ENCODE measurements at places on chromosomes 1 and 21.

DNA sequence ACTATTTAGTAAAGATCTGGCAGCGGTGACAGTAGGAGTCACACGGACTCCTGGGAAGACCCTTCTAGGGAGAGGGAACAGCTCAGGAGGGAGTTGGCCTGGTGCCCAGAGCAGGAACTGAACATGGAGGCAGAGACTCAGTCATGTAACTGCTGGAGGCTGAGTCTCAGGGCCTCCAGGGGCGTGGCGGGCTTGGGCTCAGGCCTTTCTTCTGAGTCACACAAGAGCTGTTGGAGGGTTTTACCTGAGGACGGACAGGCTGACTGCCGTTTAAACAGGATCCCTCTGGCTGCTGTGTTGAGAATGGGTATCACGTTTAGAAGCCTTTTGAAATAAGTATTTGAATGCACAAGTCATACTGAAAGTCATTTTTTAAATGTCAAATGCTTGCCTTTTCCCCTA lies 7.2 kb upstream of the ETS2 start:
- DNase-seq = peak; percentile 74

- no peak for DNase-seq
These were observed 20.8 kb downstream of the ACADM start for GRCh38 chr1:75745276-75745675.

DNA sequence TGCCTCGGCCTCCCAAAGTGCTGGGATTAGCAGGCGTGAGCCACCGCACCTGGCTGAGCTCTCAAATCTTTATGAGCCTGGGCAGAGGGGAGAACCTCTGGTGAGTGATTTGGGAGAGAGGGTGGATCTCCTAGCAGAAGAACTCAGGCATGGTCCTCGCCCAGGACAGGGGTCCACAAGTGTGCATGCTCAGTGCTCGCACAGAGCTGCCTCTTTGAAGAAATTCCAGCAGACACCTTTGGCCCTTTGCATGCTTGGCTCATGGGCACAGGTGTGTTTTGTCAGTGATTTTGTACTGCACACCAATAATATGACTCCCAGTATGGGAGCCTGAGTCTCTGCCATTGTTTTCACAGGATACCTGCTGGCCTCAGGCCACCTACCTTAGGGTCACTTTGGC lies 11.8 kb upstream of the PRAMEF12 start:
- no peak for DNase-seq

GRCh38 chr1:223760833-223761232 lies 48.5 kb downstream of the CAPN2 start:
- DNase-seq = no peak

DNA sequence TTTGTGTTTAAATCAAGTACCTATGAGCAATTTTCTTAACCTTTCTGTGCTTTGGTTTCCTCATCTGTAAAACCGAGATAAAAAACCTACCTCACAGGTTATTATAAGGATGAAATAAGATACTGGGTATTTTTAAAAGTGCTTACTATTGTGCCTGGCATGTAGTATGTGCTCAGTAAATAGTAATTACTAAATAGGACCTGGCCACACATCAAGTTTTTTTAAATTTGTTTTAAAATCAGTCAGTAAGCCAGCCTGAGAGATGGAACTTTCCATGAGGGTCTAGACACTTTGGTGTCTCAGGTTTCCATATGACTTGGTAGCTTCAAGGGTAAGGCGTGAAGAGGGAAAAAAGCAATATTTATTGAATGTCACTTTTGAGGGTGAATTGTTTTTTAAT lies 7.0 kb upstream of the ATF3 start:
- DNase-seq = no peak

GRCh38 chr1:200121421-200121820 lies 93.9 kb downstream of the NR5A2 start:
- DNase-seq = no peak

- DNase-seq = no peak
These were observed 150.8 kb upstream of the SGIP1 start for GRCh38 chr1:66383168-66383567.

DNA sequence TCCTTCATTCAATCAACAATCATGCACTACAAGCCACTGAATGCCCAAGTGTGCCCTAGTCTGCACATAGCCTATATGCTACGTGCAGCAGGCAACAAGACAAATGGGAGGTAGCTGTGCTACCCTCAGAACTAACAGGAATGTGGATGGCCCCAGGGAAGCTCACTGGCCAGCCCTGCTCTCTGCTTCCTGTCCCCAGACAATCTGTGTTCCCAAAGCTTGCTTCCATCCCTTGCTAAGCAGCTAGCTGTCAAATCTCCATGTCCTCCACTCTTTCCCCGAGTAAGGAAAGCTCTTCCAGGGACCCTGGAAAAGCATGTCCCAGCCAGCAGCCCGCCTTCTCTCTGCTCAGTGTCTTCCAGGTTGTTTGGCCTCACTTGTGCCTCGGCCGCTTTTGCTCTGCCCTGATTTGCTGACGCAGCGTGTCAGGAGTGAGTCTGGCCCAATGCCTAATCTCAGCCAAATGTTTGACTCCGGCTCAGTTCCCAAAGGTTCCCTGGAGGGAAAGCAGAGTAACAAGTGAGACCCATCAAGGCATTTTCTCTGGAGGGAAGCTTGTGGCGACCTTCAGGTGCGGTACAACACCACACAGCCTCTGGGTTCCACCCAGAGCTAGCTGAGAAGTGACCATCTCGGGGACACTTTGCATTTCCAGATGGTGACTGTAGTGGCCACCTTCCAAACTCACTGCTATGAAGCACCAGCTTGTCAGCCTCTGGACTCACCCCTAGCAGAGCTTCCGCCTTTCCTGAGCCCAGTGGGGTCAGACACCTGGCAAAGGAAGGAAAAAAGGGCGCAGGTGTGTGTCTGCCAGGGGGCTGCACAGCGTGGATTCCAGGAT lies 243.4 kb downstream of the RHOU start:
- DNase-seq = peak; percentile 60

DNA sequence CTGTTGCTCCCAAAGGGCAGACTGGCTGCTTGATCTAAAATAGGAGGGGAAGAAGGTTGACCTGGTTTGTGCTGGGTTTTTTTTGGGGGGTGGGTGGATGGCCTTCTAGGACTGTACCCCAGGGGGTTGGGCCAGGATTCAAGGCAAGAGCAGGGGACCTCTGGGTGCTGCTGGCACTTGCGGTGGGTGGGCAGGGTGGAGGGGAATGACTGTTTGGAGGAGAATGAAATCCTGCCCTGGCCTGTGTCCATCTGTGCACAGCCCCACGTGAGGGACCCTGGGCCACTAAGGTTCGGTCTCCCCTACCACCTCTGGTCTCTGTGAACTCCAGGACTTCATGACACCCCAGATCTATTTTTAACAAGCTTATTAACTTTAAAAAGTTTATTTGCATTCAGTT lies 414.2 kb downstream of the PTPRU start:
- no peak for DNase-seq

- DNase-seq = no peak
These were observed 2.1 kb downstream of the MOV10 start for GRCh38 chr1:112676543-112676942.

DNA sequence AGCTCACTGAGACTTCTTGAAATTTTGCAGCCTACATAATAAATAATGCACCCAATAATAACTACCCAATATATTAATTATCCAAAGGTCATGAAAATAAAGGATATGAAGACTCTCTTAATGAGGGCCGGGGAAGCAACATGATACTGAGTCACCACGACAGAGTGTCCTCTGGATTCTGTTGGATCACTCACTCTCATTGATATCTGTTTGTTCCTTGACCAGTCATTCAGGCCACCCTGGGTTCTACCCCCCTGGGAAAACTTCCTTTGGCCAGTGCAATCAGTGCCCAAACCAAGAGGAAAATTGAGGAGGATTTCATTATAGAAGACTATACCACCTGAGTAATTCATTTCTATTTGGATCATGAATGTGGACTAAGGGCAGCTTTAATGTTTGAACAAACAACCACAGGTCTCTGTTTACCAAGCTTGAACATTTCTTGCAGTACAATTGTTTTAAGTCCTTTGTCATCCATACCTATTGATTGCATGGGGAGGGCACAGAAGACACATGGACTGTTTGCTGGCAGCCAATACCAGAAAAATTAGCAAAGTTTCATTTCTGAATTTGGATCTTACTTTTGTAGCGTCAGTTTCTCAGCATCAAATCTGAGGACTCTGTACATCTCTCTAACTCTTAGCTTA lies 137.2 kb upstream of the FGGY start:
- no peak for DNase-seq

- no peak for DNase-seq
These were observed 1.2 kb upstream of the CRCT1 start for GRCh38 chr1:152513081-152513480.

- DNase-seq = peak; percentile 70
These were observed 6.7 kb upstream of the HUNK start for GRCh38 chr21:31866077-31866511.

DNA sequence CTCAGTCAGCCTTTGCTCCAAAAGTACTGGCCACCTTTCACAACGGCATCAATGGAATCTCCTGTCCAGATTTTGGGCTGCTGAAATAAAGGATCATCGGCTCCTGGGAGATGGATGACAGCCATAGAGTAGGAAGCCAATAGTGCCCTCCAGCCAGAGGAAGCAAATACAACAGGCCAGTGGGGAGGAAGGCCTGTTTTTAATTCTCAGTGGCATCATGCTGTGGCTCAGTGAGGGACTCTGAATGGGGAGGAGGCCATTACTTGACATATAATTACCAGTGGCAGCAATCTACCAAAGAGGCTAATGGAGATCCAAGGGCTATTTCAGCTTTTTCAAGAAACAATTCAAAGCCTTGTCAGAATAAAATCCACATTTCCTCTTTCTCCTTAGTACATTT lies 26.7 kb downstream of the COLGALT2 start:
- no peak for DNase-seq

DNA sequence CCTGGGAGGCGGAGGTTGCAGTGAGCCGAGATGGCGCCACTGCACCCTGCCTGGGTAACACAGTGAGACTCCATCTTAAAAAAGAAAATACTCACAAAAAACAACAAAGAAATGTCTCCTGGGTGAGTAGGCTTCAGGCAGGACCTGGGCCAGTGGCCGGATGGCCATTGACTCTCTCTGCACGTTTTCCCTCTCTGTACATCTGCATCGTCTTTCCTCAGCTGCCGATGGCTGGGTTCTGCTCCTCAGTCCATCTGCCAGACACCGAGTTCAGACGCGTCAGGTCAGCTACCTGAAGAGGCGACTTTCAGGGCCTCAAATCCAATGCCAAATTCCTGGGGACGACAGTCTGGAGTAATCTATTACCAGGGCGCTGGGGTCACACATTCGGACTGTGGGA lies 199.3 kb downstream of the CAMTA1 start:
- no peak for DNase-seq

DNA sequence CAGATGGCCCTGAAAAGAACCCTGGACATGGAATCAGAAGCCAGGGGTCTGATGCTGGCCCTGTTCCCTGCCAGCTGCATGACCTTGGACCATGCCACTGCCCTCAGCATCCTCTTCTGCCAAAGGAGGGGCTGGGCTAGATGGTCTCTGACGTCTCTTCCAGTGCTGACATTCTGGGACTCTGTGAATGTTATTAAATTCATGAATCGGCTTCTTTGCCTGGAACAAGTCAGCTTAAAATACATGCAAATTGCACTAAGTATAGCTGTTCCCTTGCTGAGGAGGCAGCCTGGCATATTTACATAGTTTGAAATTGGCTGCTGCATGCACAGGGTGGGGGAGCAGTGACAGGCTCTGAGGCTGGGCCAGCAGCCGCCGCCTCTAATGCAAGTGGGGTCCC lies 23.8 kb downstream of the KCNA2 start:
- no peak for DNase-seq

- DNase-seq = no peak
These were observed 2.0 kb downstream of the ZDHHC18 start for GRCh38 chr1:26828411-26828991.

- peak; percentile 30 for DNase-seq
These were observed 93.5 kb upstream of the ACTL8 start for GRCh38 chr1:17661546-17662157.

DNA sequence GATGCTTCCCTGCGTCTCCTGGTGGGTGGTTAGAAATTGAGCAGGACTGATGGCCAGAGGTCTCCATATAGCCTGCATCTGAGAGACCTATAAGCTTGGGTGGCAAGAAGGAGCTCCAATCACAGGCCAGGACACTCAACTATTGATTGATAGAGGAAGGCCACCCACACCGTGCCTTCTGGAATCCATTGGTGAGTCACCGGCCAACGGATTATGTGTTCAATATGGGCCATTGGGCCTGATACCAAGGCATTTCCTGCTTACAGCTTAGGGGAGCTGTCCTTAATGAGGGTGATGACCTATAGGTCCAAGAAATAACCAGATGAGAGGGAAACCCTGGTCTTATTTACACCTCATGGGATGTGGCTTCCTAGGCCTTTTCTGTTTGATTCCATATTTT lies 115.1 kb downstream of the PLPP3 start:
- no peak for DNase-seq

- DNase-seq = no peak
These were observed 77.4 kb downstream of the SYT6 start for GRCh38 chr1:114076308-114076707.

DNA sequence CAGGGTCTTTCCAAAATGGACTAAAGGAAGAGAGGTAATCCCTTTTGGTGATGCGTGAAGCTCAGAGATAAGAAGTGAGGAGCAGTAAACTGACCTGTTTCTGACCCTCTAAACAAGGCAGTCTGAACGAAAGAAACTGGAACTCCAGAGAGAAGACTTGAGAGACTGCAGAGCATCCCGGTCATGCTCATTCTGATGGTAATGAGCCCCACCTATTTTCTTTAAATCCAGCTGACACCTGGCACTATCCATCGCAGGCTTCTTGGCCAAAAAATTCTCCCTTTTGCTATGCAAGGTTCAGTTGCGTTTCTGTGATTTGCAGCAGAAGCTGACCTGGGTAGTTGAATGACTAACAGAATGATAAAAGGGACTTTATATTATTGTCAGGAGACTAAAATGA lies 105.9 kb upstream of the KCNK2 start:
- no peak for DNase-seq

GRCh38 chr1:40919475-40920011 lies 57.4 kb upstream of the CITED4 start:
- DNase-seq = no peak

DNA sequence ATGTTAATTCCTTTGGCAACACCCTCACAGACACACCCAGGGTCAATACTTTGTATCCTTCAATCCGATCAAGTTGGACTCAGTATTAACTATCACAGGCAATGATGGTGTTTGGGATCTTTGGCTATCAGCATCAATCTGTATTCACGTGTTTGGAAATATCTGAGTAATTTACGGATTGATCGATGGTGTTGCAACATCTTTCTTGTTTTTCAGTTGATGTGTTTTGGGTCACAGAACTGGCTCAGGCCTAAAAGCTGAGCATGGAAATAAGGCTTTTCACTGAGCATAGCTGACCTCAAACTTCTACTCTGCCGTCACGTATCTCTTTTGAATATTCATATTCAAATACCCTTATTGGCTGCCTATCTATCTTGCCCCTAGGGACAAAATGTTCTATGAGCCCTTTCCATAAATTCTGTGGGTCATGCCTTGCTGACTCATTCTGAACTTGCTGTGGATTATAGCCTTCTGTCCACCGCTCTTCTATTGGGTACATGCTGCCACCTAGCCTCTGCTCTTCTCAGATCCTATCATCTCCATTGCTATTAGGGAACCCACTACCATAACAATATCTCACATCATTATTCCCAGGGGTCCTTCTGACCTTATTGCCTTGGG lies 156.0 kb downstream of the PDE4B start:
- DNase-seq = peak; percentile 97
